Activated naive CD8-positive, alpha-beta T cell treated with anti-CD3 and anti-CD28 coated beads for 36 hours (primary cell): ENCODE measurements at places on chromosomes 6 and 20.

GRCh38 chr20:24735263-24735662 is 213.8 kb upstream of the CST7 start:
- DNase-seq: no peak

- DNase-seq: no peak
These were observed 35.8 kb upstream of the AAR2 start for GRCh38 chr20:36200451-36200850.

- no peak for DNase-seq
These were observed 23.6 kb upstream of the FABP7 start for GRCh38 chr6:122755901-122756300.

DNA sequence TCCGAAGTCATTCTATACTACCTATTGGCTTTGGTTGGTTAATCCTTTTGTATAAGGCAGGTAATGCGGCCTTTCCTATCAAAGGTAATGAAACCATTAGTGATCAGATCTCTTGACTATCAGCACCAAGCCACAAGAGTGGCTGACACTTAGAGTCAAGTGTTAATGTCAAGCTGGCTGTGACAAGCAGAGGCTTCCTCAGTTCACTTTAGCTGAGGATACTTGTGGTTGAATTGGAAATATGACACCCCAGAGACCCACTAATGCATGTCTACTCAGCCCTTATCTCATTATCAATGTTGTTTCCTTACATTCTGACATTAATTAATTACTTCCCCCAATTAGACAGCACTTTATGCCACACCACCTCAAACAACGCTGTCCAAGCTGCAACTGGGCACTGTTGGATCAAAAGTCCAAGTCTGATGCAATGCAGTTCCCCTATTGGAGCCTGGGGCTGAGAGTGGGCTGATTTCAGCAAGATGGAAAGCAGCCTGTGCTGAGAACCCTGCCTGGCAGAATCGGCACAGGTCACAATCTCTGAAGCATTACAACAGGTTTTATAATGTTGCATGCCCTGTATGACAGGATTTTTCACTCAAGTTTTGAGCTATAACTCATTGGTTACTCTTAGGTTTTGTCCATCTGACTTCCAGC is 273.5 kb downstream of the COL12A1 start:
- no peak for DNase-seq

- DNase-seq: no peak
These were observed 68.8 kb downstream of the ANKRD6 start for GRCh38 chr6:89501753-89502152.

- no peak for DNase-seq
These were observed 271.1 kb upstream of the AGPAT4 start for GRCh38 chr6:161544801-161545480.
